ENCODE measurements at places on chromosomes 4 and X.

GRCh38 chr4:171928336-171928735 lies 115.1 kb downstream of the GALNTL6 start:
- DNase-seq = no peak

DNA sequence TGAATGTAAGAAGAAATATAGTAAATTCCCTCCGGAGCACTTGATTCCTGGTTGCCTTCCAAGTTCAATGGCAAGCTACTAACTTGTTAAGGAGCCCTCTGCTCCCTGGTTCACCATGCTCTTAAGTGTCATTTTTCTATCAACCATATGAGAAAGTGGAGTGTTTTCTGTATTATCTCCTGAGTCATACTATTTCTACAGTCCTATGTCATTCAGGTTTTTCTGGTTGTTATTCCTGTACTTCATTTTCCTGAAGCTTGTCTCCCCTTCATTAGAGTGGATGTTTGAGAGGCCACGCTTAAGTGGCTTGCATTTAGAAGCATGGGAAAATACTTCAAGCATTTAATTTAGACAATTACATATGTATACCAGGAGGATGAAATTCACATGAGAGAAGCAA lies 14.7 kb upstream of the EPGN start:
- no peak for DNase-seq

- DNase-seq = no peak
These were observed 192.4 kb upstream of the GPC4 start for GRCh38 chrX:133607419-133608348.

- no peak for DNase-seq
These were observed 36.8 kb upstream of the BANK1 start for GRCh38 chr4:101753721-101754120.

GRCh38 chr4:19807505-19807904 lies 444.2 kb upstream of the SLIT2 start:
- DNase-seq = no peak

DNA sequence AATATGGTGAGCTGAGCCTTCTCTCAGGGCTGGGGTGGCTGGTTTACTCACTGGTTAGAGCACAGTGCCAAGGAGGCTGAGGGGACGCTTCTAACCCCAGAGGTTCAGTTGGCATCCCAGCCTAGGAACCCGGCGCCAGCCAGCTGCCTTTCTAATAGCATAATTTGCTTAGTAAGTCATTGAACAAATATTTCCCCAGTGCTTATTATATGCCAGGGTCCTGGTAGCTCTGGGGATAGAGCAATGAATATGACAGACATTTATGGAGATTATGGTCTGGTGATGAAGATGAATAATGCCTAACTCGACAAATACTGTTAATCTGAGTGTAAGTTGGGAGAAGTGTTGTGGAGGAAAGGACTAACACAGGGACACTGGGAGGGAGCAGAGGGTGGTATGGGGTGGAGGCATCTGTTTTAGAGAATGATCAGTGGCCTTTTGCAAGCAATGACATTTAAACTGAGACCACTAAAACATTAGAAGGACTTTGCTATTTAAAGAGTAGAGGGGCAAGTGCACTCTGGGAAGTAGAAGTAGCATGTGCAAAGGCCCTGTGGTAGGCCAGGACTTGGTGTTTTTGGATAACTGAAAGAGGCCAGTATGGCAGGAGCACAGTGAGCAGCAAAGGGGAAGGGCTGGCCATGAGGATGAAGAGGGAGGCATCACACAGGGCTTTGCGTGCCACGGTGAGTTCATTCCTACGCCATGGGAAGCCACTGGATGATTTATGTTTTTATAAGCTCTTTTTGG lies 71.9 kb downstream of the ATG4A start:
- no peak for DNase-seq

GRCh38 chr4:163515198-163515597 lies 20.7 kb downstream of the TMA16 start:
- no peak for DNase-seq

DNA sequence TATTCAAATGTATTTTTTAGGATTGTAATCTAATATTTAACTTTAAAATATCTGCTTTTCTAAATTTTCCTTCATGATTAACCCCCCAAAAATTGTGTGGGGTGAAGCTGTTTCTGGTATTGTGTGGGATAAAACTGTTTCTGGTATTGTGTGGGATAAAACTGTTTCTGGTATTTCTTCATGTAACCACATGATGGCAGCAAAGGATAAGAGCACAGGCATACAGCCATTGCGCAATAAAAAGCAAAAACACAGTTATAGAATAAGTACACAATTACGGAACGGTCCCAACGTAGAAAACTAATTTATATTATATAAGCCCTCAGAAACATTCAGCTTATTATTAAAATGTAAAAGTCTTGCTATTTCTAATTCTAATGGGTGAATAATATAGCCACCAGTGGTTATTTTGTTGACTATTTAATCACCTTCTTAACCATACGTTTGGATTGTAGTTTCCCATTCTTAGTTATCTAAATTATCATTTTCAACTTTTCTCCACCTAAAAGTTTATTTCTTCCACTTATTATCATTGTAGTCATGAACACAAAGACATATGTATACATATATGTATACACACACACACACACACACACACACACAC lies 333.9 kb upstream of the FSTL5 start:
- no peak for DNase-seq

- no peak for DNase-seq
These were observed 86.3 kb downstream of the CLCN4 start for GRCh38 chrX:10243106-10243505.

DNA sequence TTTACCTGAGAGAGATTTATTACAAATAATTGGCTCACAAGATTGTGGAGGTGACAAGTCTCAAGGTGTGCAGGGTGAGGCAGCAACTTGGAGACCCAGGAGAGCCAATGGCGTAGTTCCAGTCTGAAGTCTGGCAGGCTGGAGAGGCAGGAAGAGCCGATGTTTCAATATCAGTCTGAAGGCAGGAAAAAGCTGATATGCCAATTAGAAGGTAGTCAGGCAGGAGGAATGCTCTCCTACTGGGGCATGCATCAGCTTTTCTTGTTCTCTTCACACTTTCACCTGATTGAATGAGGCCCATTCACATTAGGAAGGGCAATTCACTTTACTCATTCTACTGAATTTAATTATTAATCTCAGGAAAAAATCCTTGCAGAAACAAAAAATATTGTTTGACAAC lies 1351.7 kb upstream of the ADGRL3 start:
- no peak for DNase-seq

DNA sequence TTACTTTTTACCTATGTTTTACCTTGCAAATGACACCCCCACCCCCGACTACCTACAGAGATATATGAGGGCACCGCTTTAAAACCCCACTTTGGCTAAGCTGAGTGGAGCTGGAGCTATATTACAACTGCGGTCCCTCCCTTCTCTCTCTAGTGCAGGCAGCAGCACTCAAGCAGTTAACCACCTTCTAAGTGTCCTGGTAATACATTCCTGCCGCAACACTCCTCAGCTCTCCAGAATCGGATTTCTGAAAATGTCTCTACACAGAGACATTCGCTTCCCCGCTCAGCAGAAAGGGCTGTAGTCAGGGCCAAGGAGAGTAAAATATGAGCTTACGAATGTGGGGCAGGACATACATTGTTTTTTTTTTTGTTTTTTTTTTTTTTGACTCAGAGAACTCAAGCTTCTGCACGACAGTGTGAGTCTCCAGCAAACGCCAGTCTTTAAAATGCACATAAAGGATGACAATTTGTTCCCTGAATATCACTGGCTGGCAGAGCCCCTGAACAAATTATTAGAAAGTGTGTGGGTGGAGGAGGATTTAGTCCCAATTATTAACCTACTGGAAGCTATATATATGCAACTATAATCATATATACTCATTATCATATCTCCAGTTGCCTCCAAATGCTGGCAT lies 287.0 kb upstream of the TET2 start:
- no peak for DNase-seq

GRCh38 chr4:125191232-125191631 lies 123.5 kb upstream of the FAT4 start:
- no peak for DNase-seq

DNA sequence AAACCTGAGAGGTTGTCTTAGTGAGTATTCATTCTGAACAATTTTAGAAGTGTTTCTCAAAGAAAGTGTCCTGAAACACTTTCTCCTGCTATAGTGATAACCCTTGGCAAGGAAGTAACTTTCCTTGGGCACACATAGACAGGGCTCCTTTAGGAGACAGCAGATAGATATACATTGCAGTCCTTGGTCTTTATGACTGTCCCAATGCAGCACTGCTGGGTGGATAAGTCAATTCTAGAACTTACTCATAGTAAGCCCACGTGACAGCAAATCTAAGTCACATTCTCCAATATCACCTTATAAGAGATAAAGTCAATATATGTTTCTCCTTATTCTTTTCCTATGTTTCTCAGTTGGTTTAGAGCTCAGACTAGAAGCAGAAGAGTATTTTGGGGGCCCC lies 46.7 kb downstream of the GPRASP3 start:
- no peak for DNase-seq

GRCh38 chrX:72316408-72317110 lies 10.8 kb upstream of the CITED1 start:
- DNase-seq = no peak

DNA sequence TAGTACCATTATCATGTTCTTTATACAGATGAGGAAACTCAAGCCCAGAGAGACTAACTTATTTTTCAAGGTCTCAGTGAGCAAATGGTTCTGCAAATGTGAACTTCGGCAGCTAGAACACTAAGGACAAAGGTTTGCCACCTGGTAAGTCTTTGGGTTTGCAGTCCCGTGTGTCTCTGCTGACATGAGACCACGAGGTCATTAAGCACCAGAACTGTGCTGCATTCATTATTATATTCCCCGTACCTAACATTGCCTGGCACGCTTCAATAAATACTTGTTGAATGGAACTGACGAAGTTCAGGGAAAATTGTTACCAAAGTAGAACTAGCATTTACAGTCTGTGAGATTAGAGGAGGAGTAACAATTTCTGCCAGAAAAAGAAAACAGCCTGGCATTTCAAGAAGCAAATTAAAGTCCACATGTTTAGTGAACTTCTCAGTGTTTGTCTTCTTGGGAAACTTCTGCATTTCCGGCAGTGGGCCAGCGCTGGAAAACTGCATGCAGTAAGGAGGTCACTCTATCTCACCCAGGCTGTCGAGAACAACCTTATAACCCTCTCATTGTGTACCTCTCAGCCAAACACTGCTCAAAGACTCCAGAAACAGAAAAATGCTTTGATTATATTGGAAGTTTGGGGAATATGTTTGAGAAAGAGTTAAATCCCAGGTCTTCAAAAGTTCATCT lies 67.4 kb upstream of the CPEB2 start:
- no peak for DNase-seq

GRCh38 chr4:64642936-64643335 lies 233.7 kb upstream of the TECRL start:
- no peak for DNase-seq

GRCh38 chr4:174254613-174255012 lies 28.9 kb downstream of the FBXO8 start:
- no peak for DNase-seq

DNA sequence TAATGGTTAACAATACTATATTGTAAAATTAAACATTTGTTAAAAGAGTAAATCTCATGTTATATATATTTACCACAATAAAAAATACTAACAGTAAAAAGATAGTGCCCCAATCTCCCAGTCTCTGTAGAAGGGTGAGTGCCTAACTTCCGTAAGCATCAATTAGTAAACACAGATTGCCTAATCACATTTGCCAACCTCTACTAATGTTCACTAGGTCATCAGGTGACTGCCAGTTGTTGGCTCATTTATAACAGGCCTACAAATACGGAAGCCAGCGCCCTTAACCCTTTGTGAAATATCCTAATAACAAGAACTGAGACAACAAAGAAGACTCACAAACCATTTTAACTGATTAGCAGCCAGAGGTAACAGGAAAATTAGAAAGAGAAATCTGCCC lies 345.1 kb downstream of the INPP4B start:
- DNase-seq = no peak
